ACHN (cell line): ENCODE measurements at places on chromosomes 7 and 10.

DNA sequence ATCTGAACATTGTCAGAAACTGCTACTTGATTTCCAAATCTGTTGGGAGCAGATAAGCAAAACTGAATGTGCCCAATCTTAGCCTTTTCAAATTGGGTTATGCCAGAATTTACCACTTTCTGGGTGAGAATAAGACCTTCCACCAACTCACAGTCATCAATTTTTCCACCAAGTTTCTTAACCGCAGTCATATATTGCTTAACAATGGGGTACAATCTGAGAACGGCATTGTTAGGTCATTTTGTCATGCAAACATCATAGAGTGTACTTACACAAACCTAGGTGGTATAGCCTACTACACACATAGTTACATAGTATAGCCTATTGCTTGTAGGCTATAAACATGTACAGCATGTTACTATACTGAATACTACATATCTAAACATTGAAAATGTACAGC, 16.0 kb downstream of the MRPS33 start:
- DNase-seq, result no peak

- DNase-seq, result no peak
Measured at GRCh38 chr7:139753693-139754111, 24.1 kb downstream of the HIPK2 start.

DNA sequence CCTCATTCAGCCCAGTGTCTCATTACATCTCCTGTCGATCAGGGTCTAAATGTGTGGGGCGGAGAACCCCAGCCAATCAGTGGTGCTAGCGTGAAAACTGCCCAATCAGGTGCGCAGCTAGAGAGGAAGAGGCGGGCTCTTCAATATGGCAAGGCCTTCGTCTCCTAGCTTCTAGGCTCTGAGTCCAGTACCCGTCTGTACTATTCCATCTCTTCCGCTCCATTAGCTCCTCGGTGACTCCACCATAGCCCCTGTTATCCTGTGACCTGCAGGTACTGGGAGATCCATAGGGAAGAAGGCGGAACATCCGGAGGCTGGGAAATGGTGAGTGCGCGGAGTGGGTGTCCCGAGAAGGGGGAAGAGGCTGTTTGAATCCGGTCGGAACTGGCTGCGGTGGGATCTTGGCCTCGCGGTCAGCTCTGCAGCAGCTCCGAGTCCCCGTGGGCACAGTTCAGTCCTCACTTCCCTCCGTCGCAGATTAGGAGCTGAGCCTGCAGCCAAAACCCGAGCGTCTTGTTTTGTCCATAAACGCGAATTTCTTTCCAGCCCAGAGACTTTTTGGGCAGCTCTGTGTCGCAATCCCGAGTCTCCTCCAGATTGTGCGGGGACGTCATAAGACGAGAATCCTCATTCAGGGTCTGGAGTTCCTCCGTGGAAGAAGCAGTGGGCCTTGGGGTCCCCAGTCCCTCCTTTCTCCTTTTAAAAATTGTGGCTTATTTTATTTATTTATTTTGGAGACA, at the start of gene ZNF727:
Gene ZNF727 (plus strand): TSS at position 134 of the 740 bp plus-strand sequence. CDS start 188 bp downstream, at position 322.
- DNase-seq, result no peak

DNA sequence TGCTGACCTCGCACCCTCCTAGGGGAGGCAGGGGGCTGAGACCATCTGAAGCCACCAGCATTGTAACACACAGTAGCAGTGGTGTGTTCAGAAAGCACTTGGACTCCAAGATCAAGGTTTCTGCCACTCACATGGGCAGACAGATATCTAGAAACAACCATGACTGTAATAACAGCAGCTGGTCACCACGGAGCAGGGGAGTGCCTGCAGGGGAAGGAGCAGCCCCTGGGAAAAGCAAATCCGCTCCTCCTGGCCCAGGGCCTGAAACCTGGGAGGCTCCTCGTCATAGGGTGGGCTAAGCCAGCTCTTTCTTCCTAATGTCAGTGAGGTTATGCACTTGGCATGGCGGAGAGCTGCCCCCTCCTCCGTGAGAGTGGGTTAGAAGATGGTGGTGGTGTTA, 118.4 kb upstream of the INSYN2A start:
- no peak for DNase-seq

DNA sequence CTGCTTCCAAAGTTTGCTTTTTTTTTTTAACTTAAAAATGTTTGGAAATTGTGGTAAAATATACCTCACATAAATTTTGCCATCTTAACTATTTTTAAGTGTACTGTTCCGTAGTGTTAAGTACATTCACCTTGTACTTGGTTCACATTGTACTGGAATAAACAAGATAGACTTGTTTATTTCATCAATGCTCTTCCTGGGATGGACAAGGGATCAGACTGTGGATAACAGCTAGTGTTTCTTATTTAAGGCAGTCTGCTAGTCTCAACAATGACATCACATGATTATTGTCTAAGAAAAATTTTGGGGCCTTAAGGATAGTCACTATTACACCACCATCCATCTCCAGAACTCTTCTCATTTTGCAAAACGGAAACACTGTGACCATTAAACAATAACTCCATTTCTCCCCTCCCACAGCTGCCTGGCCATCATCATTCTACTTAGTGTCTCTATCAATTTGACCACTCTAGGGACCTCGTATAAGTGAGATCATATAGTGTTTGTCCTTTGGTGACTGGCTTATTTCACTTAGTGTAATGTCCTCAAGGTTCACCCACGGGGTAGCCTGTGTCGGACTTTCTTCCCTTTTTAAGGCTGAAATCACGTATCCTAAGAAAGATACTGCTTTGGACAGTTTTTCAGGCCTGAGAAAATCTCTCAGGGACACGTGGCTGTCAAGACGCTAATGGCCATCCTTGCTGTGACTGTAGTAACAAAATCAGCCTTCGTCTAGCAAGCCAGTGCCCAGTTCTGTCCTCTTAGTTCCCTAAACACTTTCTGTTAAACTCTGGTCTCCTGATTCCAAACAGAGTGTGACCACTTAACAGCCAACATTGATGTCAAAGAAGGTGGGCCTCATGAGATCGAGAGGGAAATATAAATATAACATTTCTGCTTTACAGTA, 305.2 kb downstream of the FRMD4A start:
- DNase-seq, result no peak

- no peak for DNase-seq
Measured at GRCh38 chr7:146875981-146876380, 759.4 kb downstream of the CNTNAP2 start.

DNA sequence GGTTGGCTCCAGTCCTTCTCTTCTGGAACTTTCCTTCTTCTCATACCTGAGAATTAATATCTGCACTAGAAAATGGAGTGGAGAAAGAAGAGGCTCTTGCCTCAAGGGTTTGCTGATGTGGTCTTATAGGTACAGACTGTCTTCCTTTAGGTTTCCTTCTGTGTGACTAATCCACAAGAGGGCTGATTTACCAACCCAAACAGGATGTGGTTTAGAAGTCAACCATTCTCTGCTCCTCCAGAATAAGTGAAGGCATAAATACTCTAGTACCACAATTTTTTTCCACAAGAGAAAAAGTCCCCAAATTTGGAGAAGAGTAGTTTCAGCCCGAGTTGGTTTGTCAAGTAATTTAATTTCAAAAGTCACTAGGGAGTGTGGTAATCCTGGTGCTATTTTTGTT, 85.8 kb downstream of the NRP1 start:
- peak; percentile 67 for DNase-seq

DNA sequence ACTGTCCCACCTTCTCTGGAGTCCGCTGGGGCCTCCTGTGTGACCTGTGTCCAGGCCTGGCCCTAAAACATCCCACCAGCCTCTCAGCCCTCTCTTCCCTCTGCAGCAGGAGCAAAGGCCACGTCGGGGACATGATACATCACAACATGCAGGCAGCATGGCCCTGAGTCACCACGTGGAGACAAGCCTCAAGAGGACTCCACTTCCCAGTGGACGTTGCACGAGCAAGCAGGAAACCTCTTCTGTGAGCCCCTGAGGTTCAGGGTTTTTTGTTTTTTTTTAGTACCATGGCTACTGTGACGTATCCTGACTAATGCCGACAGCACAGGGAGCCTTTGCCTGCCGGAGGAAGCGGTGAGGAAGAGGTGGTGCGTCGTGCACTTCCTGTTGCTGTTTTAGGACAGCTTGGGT, 165.9 kb downstream of the DNAJB6 start:
- DNase-seq, result no peak

DNA sequence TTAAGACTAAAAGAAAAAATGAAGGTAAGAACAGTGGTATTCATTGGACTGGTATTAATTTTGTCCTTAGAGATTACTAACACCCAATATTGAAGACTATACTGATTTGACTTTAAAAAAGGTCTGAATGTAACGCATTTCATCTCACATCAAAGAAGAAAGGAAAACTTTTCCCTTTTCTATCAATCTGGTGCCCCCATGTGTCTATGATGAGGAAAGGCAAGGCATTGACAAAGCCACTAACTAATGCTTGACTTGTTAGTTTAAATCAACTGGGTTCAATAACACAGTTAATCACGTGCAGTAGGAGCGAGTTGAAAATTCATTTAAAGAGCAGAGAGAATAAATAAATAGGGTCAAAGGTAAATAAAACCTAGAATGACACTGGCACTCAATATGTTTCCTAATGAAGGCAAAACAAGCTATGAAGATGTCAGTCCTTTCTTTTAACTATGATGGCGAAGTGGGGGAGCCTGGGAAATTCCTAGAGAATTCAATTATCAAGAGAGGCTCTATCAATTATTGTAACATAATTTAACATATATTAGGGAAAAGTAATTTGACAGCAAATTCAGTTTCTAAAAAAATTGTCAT, 180.9 kb downstream of the ANK3 start:
- peak; percentile 64 for DNase-seq

- no peak for DNase-seq
Measured at GRCh38 chr10:59624136-59624535, 85.5 kb downstream of the SLC16A9 start.

DNA sequence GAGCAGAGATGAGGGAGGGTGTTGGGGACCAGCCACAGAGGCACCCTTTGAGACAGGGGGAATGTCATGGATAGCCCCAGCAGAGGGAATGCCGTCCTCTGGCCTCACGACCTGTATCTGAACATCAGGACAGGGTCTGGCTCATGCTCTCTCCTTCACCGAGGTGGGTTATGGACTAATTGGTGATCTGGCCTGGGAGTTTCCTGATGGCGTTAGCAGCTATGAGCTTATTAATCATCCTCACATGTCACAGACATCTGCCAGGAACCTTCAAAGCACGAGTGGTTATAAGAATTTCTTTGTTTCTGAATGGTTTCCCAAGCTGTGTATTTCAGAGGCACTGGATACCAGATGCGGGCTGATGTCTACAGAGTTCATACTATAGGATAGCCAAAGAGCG, 6.9 kb downstream of the CPA4 start:
- no peak for DNase-seq

DNA sequence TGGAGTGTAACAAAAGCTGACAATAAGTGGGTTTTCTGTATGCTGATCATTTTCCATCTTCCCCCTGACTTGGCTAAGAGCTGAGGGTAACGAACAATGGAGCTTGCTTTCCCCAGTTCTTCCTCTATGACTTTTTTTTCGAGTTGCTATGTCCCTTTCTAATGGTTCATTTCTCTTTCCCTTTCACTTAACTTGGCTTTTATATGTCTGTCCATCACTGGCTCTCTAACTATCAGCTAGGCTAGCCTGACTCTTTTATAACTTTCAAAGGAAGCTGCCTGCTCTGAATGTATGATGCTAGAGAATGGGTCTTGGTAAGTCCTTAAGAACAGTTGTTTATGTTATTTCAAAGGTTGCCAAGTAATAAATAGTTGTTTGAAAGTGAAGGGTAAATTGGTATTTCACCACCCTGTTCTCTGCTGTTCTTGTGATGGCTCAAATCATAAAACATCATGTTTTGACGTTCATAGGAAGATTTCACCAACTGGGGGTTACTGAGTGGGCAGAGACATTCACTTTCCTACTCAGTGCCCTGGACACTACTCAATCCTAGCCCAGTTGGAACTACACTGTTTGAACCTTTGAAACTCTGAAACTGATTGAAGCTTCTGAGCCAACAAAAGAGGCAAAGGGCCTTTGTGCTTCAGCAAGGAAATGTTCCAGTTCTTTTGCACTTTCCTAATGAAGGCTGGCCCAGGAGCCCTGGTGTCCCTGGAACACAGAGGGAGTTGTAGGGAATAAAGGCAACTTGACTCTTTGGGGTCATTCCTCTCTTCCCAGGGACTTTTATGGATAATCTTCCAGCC, 85.4 kb upstream of the PHYHIPL start:
- no peak for DNase-seq

GRCh38 chr10:22042557-22043326, 39.2 kb upstream of the DNAJC1 start:
- DNase-seq, result no peak

- DNase-seq, result no peak
Measured at GRCh38 chr10:67803588-67804394, 34.2 kb downstream of the DNAJC12 start.
